ENCODE measurements at places on chromosomes 1 and 21.

DNA sequence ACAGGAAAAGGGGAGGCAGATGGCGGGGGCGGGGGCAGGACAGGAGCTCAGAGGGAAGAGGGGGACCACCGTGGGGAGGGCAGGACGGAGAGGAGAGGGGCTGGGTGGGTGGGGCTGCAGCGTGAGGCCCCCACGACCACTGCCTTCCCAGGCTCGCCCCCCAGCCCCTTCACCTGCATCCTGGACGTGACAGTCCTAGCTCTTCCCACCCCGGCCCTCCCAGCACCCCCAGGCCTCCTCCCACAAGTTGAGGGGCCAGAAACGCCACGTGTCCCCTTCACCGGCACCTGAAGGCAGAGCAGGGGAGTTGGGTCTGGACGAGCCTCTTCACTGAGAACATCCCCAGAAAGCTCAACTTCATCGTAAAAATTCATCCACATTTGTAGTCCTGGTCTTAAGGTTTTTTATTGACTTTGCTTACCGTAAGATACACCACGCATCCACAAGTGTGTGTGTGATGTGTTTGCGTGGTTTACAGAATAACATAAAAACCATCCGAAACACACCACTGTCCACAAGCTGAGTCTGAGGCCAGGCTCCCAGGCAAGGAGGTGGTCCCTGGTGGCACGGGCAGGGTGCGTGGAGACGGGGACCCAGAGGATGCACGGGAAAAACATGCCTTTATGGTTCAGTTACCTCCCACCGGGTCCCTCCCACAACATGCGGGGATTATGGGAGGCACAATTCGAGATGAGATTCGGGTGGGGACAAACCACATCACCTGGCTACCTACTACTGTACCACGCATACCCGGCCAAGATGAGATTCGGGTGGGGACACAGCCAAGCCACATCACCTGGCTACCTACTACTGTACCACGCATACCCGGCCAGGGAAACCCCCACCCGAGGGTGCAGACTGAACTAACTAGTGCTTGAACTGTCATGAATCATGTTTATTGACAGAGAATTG is 13.9 kb upstream of the COL18A1 start:
- no peak for DNase-seq

GRCh38 chr1:81619156-81619555 is 181.6 kb upstream of the ADGRL2 start:
- DNase-seq: no peak

GRCh38 chr1:237670302-237670701 is 220.4 kb downstream of the ZP4 start:
- DNase-seq: no peak

GRCh38 chr1:93574991-93575390 is 106.6 kb downstream of the BCAR3 start:
- DNase-seq: no peak

DNA sequence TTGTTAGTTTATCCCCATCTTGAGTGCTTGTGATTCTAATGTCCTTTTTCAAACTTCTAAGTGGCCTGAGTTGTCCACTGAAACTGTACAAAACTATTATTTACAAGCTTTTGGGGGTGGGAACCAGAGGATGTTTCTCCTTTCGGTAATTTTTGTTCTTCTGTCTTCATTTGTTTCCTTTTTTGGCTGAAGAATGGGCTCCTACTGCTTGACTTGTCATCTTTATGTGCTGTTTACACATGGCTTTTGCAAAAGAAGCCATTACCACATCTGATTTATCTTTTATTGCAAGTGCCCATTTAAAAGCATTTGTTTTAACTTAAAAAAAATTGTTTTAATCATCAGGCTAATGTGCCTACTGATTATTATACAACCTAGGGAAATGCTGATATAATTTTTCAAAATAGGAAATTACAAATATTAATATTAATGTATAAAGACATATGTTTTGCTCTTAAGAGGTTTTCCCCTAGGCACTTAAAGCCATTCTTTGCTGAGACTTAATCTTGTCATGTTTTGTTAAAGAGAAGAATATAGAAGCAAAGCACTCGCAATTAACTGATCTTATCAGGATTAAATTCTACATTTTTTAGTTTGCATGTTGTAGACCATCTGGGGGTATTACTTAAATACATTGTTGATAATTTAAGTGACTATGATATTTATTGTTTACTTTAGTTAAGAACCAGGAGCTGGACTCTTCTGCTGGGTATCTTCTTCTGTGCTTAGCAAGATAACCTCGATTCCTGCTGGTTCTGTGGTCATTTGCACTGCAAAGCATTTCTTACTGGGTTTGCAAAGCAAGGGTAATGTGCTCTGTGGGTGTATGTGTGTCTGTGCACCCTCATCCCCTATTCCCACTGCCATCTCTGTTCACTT is 40.1 kb downstream of the TMEM200B start:
- DNase-seq: no peak

GRCh38 chr1:115457289-115457688 is 119.2 kb upstream of the NGF start:
- DNase-seq: no peak

GRCh38 chr1:214224611-214225354 is 56.2 kb upstream of the SMYD2 start:
- DNase-seq: no peak

- no peak for DNase-seq
Measured at GRCh38 chr1:31701091-31701736, 2.6 kb downstream of the COL16A1 start.

DNA sequence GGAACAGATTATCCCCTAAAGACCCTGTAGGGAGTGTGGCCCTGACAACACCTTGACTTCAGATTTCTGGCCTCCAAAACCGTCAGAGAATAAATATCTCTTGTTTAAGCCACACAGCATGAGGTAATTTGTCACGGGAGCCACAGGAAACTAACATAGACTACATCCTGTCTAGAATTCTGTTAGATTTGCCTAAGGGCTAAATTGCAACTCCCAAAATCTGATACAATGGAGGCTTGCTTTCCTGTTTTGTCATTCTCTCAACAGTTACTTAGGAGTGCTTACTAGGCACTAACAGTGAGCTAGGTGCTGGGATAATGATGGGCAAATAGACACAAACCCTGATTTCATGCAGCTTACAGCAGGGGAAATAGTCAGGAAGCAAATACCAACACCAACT is 141.6 kb downstream of the MIS18A start:
- no peak for DNase-seq

GRCh38 chr21:42547001-42547905 is 33.6 kb downstream of the SLC37A1 start:
- no peak for DNase-seq

GRCh38 chr21:44390886-44391285 is 37.5 kb downstream of the TRPM2 start:
- DNase-seq: no peak

All from activated T-helper 1 cell treated with anti-CD3 and anti-CD28 coated beads, Interleukin-2, amount 50 U/mL, for 16 hours (primary cell).